GM18507 (cell line): ENCODE measurements at places on chromosomes 4 and X.

GRCh38 chr4:148229028-148229427, 213.2 kb downstream of the NR3C2 start:
- DNase-seq: no peak

- DNase-seq: no peak
Measured at GRCh38 chr4:130233377-130234047, 1137.6 kb downstream of the C4orf33 start.

DNA sequence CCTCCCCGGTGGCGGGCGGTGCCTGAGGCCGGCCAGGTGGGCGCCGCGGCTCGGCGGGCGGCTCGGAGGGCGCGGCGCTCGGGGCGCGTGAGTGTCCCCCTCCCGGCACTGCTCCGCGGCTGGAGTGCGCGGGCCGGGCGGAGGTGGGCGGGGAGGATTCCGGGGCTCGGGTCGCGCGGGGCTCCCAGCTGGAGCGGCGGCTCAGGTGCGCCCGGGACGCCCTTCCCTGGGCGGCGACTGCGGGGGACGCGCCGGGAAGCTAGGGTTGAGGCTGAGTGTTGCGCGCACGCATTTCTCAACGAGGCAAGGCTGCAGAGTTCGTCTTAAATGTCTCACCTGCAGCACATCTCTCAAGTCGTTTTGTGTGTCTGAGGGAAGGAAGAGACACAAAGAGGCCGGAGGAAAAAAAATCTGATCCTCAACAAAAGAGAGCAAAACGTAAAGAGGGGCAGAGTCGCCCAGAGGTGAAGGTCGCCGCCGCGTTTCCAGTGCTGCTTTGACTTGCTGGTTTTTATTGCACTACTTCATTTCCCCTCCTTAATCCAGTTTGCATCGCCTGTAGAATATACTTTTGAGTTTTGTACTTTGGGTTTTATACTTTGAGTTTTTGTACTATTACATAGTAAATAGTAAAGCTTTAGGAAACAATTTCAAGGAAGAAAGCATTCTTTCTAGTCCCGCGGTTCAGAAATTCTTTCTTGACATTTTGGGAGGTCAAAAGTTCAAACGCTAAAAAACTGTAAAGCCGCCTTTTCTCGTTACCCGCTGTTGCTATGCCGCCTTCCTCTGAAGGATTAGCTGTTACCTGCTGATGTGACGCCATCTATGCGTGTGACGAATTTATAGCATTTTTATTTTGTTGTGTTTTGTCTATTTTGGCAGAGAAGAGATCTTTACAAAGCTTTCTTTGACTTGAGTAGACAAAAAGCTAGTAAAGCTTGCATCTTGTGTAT, 106.5 kb upstream of the STOX2 start:
- no peak for DNase-seq

DNA sequence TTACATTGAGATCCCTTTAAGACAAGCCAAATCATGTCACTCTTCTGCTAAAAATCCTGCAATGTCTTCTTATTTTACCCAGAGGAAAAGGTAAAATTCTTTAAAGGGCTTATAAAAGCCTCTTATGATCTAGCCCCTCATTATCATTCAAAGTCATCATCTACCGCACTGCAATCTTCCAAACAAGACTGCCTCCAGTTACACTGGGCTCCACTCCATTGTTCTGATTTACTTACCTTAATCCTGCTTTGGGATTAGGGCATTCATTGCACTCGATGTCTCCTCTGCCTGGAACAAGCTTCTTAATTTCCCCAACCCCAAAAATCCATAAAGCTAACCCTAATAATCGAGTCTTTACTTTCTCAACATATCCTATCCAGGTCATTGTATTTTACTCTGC, 269.1 kb downstream of the PCDH18 start:
- no peak for DNase-seq

- DNase-seq: no peak
Measured at GRCh38 chr4:61533140-61533539, 333.0 kb downstream of the ADGRL3 start.

GRCh38 chr4:186368281-186368680, 102.3 kb downstream of the F11 start:
- DNase-seq: no peak

DNA sequence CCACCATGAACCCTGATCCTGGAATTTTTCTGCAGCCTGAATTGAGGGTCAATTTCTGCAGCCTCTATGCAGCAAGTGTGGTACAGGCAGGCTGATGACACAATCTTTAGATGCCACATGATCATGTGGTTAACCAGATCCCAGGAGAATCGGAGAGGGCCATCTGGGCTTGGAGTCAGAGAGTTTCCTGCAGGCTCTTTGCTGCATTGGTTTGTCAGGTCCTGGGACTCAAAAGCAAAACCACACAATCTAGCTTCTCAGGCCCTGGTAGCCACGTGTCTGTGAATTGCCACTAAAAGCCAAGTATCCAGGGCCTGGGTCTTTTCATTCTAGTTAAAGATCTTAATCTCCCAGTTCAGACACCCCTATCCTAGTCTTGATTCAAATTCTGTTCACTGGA, 464.5 kb downstream of the BCOR start:
- no peak for DNase-seq

- no peak for DNase-seq
Measured at GRCh38 chr4:126592088-126592487, 1040.7 kb upstream of the INTU start.

DNA sequence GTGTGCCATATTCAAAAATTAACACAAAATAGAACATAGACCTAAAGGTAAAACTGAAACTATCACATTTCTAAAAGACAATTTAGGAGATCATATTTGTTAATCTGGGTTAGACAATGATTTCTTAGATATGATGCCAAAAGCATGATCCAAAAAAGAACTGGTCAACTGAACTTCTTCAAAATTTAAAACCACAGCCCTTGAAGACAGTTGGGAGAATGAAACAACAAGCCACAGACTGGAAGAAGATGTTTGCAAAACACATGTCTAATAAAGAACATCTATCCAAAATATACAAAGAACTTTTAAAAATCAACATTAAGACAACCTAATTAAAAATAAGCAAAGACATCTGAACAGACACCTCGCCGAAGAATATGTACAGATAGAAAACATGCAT, 19.5 kb downstream of the COMMD8 start:
- DNase-seq: no peak

DNA sequence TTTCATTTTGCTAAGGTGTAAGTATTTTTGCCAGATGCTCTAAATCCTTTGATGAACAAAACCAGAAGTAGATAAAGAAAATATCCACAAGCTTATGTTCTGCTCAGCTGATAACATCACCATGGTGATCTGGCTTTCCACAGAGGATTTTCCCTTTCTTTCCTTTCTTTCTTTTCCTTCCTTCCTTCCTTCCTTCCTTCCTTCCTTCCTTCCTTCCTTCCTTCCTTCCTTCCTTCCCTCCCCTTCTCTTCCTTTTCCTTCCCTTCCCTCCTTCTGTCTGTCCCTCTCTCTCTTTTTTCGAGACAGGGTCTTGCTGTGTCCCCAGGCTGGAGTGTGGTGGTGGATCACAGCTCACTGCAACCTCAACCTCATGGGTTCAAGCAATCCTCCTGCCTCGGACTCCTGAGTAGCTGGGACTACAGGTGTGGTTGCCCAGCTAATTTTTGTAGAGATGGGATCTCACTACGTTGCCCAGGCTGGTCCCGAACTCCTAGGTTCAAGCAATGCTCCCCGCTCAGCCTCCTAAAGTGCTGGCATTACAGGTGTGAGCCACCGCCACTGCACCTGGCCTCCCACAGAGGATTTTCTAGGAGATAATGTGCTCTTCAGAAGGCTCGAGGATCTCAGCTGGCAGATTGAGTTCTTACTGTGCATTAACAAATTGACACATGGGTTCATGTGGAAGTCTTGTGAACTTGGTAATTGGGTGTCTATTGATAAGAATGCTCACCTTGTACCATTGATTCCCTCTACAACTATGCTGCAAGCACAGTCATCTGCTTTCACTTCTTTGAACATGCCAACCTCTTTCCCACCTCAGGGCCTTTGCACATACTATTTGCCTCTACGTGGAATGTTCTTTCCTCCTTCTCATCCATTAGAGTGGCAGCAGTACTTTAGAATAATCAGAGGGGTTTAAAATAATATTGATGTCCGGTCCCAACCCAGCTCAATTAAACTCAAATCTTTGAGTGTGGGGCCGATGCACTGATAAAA, 1.4 kb upstream of the RHOH start:
- no peak for DNase-seq

GRCh38 chr4:184274286-184274951, 56.7 kb upstream of the ENPP6 start:
- no peak for DNase-seq

GRCh38 chr4:81197864-81198524, 17.0 kb downstream of the PRKG2 start:
- DNase-seq: no peak

GRCh38 chr4:55004831-55005230, 120.6 kb downstream of the KDR start:
- DNase-seq: no peak

- no peak for DNase-seq
Measured at GRCh38 chr4:184444215-184444952, 30.0 kb downstream of the IRF2 start.

DNA sequence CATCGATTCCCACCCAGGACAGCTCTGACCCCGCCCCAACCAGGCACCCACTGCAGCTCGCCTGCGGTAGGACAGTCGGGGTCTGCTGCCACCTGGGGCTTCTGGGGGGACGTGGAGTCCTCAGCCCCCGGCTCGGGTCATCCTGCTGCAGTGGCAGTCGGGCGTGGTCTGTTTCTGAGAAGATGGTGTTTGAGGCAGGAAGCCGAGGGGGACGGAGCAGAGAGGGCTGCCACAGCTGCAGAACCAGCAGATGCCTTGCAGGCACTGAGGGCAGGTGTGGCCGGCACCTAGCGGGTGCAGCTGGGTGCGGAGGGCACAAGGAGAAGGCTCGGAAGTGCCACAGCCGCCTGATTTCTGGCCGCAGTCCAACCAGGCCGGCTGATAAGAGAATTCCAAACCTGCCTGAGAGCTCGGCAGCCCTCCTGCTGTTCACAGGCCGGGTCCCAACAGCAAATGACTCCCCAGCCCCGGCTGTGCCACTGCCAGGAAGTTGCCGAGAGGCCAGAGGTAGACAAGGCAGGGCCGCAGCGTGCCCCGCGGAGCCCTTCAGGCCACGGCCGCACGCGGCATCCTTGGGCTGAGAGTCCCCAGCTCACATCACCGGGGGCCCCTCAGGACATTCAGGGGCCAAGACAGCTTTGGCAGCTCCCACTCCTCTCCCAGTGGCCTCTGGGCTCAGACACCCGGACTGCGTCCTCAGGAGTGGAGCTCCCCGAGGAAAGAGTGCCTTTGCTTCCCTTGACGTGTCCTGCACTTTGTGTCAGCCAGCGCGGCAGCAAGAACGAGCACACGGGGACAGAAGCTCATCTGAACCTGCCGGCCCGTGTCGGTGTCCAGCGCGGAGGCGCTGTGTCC, 9.4 kb upstream of the CPLX1 start:
- no peak for DNase-seq

GRCh38 chr4:78601013-78601412, 49.4 kb downstream of the ANXA3 start:
- peak; percentile 30 for DNase-seq

DNA sequence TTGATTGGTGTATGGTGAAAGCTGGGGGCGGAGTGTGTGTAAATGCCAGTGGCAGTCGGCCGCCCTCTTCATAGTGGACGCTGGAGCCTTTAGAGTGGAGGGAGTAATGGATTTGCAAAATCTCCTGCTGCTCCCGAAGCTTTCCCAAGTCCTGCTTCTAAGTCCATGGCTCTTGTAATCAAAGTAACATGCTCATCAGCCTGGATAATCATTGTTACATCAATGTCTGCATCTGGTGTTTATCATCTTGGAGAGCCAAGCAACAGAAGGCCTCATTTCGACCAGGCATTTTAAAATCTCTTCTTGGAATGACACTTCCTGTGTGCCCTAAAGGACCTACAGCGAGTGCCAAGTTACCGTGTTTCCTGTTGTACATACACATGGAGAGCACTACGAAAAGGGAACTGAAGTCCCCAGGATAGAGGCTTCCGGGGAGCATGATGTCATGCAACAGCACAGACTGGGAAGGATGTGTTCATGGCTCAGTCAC, 32.2 kb downstream of the UNC5C start:
- no peak for DNase-seq

- no peak for DNase-seq
Measured at GRCh38 chr4:72744103-72744725, 175.2 kb upstream of the ADAMTS3 start.

DNA sequence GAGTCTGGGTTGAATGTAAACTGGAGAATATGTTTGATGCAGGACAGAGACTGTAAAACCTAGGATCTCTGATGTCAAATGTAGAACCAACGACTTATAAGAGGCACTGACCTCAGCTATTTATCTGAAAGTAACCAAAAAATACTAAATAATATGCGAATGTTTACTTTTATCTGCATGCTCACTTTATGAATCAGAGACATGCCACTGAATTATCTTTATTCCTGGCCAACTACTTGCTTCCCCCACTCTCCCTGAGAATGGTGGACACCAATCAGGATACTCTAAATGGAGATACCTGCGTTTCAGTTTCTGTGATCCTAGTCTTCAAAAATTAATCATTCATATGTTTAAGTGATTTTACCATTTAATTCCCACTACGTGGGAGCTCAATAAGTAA, 1038.4 kb upstream of the PABPC4L start:
- no peak for DNase-seq

DNA sequence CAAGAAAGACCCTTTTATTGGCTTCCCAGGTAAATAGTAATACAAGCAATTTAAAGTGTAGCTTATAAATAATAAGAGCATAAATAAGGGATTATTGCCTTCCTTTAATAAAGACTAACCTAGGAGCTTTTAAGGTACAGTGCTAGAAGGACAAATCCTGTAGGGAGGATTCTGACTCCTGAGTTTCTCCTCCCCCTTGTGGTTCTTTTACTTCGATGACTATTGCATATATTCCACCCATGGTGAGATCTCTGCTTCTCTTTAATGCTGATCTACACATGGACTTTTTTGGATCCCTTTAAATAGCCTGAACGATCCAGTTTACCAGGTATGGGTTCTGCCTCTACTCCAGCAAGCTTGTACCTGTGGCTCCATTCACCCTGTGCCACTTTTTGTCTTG, 2.5 kb downstream of the GALNT7 start:
- DNase-seq: no peak

DNA sequence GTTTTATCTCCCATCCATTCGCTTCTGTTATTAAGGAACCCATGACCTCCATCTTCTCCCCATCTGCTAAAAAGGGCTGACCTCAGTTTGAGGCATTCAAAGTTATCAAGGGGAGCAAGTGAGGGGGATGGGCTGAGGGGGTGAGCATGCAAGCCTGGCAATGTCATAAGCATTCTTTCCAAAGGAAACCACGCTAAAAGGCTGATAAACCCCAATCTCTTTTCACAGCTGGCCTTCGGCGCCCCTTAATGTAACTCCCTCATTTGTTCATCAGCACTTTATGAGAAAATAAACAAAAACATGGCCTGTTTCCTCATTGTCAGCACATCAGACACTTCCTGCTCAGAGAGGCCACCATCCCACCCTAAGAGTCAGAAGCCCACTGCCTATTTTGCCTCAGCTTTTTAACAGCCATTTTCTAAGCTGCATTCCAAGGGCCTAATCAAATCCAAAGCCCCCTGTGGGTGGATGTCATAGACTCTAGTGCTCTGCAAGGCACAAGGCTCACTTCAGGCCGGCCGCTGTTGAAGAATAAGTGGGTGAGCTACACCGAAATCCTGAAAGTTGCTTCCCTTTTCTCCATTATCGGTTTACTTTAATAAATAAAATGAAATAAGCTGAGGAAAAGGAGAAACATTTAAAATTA, 92.0 kb upstream of the SRD5A3 start:
- DNase-seq: no peak

- DNase-seq: no peak
Measured at GRCh38 chr4:48033825-48034413, 17.3 kb downstream of the NIPAL1 start.

- no peak for DNase-seq
Measured at GRCh38 chr4:106607558-106607957, 239.0 kb upstream of the GIMD1 start.
